Stimulated activated CD8-positive, alpha-beta memory T cell treated with anti-CD3 and anti-CD28 coated beads, Interleukin-4, amount 100 ng/mL, for 24 hours (primary cell): ENCODE measurements at places on chromosomes 11 and 22.

- DNase-seq, result no peak
Observed at GRCh38 chr11:78812513-78813293, 238.0 kb upstream of the NARS2 start.

DNA sequence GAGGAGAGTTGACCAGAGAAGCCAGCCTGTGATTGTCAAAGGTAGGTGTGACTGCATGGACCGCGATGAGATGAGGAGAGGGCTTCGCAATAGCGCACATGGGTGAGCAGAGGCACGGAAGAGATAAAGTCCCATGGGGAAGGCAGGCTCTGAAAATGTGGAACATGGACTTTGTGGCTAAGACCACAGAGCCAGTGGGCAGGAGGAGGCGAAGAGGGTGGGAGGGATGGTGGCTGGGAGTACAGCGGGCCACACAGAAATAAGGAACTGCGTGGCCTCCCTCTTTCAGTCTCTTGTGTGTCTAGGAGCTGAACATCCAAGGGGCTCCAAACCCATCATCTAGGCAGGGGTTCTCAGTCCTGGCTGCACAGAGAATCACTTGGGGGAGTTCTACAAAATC, 98.6 kb downstream of the TENM4 start:
- no peak for DNase-seq

DNA sequence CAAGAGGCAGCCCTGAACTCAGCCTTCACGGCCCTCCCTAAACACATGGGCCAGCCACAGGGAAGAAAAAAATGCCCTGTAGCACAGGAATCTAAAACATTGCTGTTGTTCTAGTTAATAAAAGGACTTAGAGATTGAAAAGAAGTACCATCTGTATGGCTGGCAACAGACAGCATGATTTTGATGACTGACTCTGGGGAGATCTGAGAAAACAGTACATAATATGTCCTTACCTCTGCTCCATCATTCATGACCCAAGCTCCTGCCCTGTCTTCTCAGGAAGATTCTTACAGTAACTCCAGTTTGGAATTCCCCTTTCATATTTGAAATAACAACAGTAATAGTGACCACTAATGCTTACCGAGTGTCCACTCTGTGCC, 244.2 kb downstream of the ETS1 start:
- no peak for DNase-seq

GRCh38 chr22:19962909-19963806, 21.5 kb upstream of the TXNRD2 start:
- no peak for DNase-seq

DNA sequence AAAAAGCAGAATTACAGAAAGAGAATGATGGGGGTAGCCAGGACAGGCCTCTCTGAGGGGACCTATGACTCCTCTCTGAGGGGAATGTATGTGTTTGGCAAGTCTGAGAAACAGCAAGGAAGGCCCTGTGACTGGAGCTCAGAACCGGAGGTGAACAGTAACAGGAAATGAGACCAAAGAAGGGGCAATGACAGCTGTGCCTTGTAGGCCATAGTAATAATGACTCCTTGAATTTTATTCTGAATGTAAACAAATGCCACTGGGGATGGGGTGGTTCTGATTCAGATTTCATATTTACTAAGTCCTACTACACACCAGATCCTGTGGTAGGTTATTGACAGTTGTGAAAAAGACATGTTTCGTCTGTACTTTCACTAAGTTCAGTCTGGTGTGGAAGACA, 52.8 kb upstream of the APOA1 start:
- DNase-seq, result no peak

DNA sequence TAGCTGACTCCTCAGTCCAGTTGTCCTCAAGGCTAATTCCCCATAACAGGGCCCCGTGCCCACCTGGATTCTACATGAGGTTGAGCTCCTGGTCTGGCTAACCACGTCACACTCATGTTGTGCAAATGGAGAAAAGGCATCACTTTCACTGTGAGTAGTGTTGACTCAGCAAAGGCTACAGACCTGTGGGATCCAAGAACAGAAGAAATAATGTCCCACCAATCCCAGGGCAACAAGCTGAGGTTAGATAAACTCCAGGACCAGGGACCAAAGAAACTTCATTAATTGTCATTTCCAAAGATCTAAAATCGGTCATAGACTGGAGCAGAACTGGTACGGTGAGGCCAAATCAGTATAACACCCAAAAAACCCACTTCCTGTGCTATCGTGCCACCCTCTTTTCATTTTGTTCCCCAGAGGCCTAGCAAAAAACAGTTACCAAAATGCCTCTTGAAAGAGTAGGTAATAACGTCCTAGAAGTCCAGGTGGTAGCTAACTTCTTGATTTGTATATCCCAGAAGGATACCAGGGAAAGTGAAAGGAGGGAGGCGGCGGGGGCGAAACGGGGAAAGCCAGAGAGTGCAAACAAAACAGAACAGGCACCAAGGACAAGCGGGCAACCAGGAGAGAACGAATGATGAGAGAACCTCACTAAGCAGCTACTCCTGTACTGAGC, 1.4 kb downstream of the PCSK7 start:
- no peak for DNase-seq

DNA sequence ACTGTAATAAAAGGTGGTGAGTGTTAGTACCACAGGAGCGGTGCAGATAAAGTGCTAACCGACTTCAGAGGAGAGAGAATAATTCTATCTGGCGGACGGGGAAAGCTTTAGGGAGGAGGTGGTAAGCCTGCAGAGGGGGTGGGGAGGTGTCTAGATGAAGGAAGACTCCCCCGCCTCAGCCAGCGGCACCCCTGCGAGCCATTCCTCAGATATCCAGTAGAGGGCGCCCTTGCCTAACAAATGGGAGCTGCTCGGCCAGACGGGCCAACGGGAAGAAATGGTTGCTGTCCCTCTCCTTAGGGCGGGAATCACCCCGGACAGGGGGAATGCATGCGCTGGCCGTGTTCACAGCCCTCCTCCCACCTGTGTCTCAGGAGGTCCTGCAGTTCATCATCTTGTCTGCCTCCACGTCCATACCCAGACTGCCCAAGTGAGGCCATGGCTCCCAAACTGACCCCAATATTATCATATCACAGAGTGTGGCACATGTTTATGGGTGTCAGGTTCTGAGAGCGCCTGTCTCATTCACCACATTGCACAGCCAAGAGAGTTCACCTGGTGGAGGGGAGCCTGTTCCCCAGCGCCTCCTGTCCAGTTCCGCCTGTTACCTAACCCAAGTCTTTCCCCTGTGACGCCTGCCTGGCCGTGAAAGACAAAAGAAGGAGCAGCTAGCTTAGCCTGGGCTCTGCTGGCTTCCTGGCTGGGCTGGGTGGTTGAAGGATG, 85.5 kb downstream of the ST3GAL4 start:
- peak; percentile 56 for DNase-seq

DNA sequence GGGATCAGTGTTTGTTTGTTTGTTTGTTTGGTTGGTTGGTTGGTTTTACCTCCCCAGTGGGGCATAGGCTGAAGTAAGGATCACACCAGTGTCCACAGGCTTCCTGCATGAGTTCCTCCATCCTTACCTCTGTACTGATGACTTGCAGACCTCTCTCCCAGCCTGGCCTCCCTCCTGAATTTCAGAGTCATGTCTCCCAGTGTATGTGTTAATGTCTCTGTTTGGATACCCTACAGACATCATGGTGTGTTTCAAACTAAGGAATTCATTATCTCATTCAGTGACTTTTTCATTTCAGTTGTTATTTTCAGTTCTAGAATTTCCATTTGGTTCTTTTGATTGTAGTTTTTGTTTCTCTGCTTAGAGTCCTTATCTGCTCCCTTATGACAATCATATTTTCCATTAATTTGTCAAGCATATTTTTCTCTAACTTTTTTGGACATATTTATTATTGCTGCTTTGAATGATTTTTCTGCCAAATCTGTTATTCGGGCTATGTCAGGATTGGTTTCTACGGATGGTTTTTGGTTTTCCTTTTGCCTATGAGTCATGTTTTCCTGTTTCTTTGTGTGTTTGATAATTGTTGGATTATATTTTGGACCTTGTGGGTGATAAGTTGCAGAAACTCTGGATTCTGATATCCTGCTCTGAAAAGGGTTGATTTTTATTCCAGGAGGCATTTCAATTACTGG, 23.6 kb downstream of the MYEOV start:
- DNase-seq, result no peak

- DNase-seq, result no peak
Observed at GRCh38 chr11:70688142-70688541, 289.8 kb downstream of the CTTN start.

DNA sequence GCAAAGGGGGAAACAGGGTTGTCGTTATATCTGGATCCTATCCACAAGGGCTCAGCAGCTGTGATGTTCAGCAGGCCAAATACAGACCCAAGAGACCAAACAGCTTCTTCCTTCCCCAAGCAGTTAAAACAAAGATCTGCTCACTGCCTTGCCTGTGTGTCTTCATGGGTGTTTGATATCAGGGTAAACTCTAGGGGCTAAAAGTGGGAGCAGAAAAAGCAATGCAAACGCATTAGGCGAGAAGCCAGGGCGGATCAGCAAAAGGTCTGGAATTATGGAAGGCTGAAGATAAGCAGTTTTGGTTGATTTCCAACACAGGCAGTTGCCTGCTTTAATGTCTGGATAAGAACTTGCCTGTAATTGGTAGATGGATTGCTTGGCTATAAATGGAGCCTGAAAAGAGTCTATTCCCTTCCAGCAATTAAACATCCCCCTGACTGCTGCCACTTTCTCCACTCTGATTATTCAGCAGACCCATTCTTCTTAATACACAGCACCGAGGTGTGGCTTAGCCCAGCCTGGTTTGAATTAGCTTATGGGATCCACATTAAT, 126.3 kb downstream of the COMMD9 start:
- DNase-seq, result no peak

- DNase-seq, result no peak
Observed at GRCh38 chr22:44005524-44005923, 18.6 kb upstream of the PARVB start.

GRCh38 chr11:67611165-67611564, 4.4 kb downstream of the NDUFV1 start:
- DNase-seq, result no peak

DNA sequence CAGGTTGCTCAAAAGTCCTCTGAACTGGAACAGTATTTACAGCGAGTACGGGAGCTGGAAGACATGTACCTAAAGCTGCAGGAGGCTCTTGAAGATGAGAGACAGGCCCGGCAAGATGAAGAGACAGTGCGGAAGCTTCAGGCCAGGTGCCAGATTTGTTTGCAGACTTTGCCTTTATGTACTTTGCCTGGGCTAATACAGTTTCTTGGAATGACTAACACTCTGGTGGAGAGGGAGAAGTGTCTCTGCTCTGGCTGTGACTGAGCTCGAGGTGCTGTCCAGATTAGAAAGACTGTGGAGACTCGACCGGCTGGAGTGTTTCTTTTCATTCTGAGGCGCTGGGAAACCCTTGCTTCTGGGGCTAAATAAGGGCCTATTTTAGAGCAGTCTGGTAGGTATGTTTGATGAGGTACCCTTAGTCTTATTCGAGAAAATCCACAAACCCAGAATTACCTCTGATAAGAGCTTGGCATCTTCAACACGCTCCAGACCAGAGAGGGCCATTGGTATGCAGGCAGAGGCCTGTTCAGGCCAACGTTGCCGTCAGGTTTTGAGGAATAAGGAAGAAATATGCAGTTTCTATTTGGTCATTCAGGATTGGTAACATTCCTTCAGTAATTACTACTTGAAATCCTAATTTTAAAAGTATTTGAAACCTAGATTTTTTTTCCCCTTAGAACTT, 76.5 kb downstream of the SWAP70 start:
- DNase-seq, result no peak

DNA sequence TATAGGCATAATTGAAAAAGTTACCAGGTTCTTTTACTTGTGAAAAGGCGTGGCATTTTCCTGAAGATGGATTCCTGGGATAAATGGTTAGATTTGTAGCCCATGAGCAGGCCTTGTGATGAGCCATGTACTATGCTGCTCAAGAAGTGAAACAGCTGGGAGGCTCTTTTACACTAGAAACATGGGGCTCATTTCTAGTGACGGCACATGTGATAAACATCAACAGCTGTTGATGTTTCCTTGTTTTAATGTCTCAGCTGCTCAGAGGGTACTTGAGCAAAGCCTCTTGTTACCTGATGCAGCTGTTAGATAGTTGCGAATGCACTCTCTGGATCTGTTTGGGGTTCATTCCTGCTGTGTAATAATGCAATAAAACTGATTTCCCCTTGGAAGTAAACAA, 396.8 kb downstream of the GUCY1A2 start:
- no peak for DNase-seq

GRCh38 chr11:14229472-14229871, 129.5 kb downstream of the RRAS2 start:
- no peak for DNase-seq

DNA sequence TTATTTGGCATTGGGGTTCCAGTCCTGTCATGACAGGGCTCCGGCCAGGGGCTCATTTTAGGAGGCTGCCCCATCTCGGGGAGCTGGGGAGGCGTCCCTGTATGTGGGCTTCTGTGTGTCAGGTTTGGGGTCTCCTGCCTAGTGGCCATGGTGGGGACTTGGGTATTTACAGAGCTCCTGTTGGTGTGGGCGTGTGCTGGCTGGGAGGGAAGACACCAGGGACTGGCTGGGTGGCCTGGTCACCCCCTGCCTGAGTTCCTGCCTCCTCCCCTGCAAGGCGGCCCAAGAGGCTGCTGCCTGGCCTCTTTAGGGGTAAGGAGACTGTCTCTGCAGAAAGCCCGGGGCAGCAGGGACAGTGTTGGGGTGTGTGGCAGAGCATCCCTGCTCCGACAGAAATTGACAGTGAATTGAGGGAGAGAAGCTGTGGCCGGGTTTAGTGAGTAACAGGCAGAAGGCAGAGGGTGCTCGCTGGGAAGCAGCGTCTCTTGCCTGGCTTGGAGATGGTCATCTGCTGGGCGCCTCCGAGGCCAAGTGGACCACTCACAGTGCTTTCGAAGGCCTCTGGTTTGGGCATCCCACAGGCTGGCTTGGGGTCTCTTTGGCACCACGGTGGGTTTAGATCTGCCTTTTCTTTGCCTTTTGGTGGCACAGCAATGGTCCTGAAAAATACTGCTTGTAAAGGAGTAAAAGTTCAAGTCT, 40.3 kb upstream of the GRAMD4 start:
- DNase-seq, result no peak

GRCh38 chr11:79480864-79481263, 40.0 kb upstream of the TENM4 start:
- DNase-seq, result no peak

DNA sequence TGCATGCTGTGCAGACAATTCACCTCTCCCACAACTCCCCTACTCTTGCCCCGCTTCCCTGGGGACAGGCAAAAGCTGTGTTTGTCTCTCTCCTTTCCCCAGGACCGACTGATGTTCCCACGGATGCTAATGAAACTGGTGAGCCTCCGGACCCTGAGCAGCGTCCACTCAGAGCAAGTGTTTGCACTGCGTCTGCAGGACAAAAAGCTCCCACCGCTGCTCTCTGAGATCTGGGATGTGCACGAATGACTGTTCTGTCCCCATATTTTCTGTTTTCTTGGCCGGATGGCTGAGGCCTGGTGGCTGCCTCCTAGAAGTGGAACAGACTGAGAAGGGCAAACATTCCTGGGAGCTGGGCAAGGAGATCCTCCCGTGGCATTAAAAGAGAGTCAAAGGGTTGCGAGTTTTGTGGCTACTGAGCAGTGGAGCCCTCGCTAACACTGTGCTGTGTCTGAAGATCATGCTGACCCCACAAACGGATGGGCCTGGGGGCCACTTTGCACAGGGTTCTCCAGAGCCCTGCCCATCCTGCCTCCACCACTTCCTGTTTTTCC, 1.4 kb upstream of the MADD start:
- DNase-seq, result no peak

- DNase-seq, result no peak
Observed at GRCh38 chr11:43366677-43367076, 8.0 kb downstream of the TTC17 start.
